ENCODE measurements at places on chromosomes 2 and 18. TPM values are rescaled to one million over a fixed set of nuclear protein-coding genes. Genes with fewer than 3 reads are reported as not detected.

- no peak for DNase-seq
Measured at GRCh38 chr2:111636905-111637304, 247.1 kb downstream of the ANAPC1 start.

DNA sequence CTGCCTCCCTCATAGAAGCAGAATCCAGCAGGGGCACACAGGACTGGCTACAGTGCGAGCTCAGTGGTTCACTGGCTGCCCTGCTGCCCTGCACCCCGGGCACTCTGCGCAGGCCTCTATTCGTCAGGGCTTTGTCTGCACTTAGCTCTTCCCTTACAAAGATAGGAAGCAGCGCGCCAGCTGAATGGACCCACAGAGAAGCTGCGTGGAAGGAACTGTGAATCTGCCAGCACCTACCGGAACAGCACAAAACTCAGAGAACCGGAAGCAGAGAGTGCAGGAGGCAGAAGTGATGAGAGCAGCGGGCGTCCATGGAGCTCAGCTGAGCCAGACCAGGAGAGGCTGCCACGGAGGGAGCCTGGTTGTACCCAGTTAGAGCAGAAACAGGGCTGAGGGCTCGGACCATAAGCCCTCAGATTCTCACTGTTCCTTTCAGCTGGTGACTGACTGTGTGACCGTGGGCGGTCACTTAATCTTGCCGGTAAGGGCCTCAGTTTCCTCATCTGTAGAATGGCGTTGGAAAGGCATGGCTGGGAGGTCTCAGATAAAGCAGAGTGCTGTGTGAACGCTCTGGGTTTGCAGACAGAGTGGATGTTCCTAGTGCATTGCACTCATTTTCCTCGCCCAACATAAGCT lies 23.1 kb upstream of the SLC66A3 start:
- no peak for DNase-seq

GRCh38 chr2:221500501-221501209 lies 71.4 kb downstream of the EPHA4 start:
- no peak for DNase-seq

The MAP4K3 gene
- polyA plus RNA-seq, result 44.5 TPM

The LCT gene
- not detected for polyA plus RNA-seq

DNA sequence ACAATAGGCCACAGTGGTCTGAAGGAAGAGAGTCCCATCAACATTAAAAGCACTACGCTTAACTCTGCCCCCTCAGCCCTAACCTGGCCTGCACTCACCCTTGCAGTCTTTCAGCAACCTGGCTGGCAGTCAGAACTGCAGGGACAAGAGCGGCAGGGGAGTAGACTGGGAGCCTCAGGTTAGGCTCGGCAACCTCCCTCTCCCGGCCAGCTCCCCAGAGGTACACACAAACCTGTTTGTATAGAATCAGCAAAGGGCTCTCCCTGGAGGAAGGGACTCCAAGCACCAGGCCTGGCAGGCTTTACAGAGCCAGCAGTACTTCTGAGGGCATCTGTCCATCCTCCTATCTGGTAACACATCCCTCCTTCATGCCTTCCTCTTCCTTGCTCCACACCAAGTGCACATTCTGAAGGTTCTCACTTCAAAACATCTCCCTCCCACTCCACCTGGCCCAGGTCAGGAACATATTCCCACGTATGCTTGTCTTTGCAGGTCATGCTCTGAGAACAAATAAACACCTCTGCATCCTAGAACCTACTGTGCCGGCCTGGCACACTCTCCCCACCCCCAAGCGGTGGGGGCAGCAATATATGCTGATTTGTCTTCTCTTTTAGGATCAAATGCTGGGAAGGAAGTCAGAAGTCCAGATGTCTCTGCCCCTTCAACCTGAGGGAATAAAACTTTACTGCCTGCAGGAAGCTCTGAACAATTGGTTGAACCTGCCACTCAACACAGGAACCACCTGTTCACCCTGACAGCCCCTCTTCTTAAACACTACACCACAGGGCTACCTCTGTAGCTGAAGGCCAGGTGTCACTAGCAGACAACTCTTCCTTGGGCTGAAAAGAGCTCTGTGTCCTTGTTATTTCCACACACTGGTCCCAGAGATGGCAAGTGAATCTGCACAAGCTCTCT lies 12.6 kb upstream of the SFXN5 start:
- no peak for DNase-seq
